SK-N-SH (cell line): ENCODE measurements at places on chromosomes 6 and 20. TPM values are rescaled to one million over a fixed set of nuclear protein-coding genes. Genes with fewer than 3 reads are reported as not detected.

Gene EYA2
- 0.05 TPM in 1 of 2 replicates, not detected in the other for polyA plus RNA-seq

Gene RGS17
- 1.3 and 1.4 TPM in 2 replicates for polyA plus RNA-seq

Gene TRIM31
- not detected in 2 replicates for polyA plus RNA-seq

Gene TMEM74B
- polyA plus RNA-seq: 1.8 and 2.6 TPM in 2 replicates

- no peak for DNase-seq
These were observed 205.7 kb downstream of the EPM2A start for GRCh38 chr6:145529582-145529981.

- DNase-seq: no peak
These were observed 16.1 kb upstream of the RBM38 start for GRCh38 chr20:57374931-57375651.

- DNase-seq: no peak
These were observed 112.2 kb upstream of the LAMP5 start for GRCh38 chr20:9402141-9402540.

- no peak for DNase-seq
These were observed 52.0 kb downstream of the ME1 start for GRCh38 chr6:83378621-83379388.

DNA sequence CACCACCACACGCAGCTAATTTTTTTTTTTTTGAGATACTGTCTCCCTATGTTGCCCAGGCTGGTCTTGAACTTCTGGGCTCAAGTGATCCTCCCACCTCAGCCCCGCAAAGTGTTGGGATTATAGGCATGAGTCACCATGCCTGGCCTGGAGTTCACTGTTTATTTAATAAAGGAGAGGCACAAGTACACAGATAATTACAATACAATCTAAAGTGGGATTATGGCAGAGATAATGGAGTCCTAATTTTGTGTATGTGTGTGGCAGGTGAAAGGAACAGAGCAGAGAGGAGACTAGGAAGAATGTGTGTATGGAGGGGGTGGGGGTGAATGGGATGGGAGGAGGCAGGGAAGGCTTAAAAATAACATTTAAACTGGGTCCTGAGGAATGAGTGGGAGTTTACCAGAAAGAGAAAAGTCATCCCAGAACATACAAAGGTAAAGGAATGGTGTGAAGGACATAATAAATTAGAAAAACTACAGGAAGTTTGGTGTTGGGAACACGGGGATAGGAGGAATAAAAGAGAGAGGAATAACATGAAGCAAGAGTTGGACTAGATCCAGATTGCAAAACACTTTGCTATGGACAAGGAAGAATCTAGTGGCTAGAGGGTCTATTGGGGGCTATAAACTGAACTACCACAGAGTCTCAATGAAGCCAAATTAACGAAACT lies 4.4 kb downstream of the NCOA5 start:
- DNase-seq: no peak

- no peak for DNase-seq
These were observed 28.4 kb downstream of the GPLD1 start for GRCh38 chr6:24460966-24461365.

- DNase-seq: peak; percentile 22
These were observed 7.5 kb upstream of the CCDC28A start for GRCh38 chr6:138765896-138766655.

- no peak for DNase-seq
These were observed 1.6 kb downstream of the PXDC1 start for GRCh38 chr6:3749977-3750316.

DNA sequence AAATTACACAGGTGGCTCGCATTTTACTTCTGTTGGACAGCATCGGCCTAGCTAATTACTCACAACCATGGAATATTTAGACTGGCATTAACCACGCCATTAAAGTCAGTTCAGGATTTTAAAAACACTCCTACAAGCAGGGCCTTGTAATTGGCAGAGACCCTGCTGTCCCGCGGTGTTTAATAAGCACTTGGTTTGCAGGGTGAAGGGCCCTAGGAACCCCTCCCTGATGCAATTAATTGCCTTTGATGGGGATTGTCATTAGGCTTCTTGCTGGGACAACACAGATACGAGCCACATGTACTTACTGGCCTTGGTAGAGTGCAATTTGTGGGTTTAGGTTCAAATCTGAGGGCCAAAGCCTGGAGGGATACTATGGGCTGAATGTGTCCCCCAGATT lies 7.8 kb upstream of the VSTM2L start:
- no peak for DNase-seq

DNA sequence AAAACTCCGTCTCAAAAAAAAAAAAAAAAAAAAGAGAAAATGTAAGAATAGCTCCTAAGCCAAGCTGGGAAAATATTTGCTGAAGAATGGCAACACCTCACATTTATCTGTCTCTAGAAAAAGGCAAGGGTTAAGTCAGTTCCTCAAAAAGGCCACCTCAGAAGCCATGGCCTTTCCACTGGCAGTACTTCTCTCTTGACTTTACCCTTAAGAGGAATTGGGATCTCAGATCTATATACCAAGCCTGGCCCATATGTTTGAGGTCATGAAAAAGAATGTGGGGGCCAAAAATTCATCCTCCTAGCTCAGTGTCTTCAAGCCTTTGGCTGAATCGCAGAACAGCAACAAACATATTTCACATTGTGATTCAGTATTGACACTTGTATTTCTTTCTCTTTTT lies 10.9 kb upstream of the NCOA3 start:
- DNase-seq: no peak

DNA sequence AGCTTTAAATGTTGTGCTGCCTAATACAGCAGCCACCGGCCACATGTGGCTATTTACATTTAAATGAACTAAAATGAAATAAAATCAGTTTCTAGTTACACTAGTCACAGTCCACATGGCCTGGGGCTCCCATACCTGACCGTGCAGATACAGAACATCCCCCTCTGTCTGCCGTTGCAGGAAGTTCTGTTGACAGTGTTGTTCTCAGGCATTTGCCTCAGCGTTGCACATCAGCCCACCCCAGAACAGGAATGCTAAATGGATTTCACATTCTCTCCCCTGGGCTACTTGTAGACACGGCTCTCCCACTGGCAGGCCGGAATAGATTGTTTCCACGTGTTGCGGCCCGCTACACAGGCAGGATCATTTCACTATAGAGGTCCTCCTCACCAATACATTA lies 26.3 kb downstream of the JAG1 start:
- DNase-seq: peak; percentile 61

DNA sequence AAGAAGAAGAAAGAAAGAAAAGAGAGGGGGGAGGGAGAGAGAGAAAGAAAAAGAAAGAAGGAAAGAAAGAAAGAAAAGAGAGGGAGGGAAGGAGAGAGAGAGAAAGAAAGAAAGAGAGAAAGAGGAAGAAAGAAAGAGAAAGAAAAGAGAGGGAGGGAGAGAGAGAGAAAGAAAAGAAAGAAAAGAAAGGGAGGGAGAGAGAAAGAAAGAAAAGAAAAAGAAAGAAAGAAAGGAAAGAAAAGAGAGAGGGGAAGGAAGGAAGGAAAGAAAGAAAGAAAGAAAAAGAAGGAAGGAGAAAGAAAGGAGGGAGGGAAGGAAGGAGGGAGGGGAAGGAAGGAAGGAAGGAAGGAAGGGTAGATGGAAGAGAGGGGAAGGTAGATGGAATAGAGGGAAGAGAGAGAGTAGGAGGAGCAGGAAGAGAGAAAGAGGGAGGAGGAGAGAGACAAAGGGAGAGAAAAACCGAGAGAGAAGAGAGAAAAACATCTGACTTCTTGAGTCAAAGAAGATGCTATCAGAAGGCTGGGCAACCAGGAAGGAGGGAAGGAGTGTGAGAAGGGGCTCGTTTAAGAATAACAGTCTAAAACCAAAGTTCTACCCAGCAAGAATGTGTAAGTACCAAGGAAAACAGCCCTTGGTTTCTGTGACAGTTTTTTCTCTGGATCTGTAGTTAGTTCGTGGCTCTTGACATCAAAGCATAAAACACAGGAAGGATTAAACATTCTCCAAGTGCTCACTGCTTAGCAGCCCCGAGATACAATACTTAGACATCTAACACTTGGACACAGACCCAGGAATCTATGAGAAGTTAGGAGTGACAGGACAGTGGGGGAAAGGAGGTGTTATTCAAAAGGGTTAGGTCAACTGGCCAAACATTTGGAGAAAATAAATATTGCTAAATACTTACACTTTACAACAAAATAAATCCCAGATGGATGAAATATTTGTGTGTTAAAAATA lies 131.9 kb upstream of the STMND1 start:
- DNase-seq: no peak
